ENCODE measurements at places on chromosomes 12 and 14.

DNA sequence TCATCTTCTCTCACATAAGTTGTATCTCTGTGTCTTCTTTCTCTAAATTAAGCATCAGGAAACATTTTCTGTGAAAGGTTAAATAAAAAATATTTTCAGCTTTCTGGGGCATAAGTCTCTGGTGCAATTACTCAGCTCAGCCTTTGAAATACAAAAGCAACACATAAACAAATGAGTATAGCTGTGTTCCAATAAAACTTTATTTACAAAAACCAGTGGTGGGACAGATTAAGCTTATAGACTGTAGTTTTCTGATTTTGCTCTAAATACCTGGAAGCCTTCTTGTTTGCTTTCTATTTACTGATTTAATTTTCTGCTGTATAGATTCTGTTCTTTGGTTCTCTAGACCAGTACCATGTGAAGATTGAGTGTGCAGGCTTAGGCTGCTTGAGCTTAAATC is 655.1 kb downstream of the VRK1 start:
- DNase-seq: no peak

DNA sequence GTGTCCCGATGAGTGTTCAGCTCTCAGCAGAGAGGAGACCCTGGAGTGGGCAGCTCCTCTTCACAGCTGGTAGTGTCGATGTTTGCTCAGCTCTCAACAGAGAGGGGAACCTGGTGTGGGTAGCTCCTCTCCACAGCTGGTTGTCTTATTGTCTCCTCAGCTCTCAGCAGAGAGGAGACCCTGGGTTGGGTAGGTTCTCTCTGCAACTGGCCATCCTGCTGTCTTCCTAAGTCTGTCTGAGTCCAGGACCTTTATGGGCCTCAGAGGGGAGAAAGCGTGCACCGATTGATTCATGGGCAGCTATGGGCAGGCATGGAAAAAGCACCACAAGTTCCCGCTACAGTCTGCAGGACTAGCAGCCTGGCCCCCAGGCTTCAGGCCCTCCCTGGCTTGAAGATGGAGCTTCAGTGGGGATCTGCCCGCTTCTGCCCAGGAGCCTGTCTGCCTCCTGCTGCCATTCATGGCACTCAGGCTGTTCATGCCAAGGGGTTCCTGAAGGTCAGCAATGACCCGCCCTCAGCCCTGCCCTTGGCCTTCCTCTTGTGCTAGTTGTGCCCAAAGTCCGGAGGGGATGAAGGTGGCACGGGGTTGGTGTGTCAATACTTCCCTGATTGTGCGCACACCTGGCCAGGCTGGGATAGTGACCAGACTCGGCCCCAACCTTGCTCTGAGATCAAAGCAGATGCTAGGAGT is 224.2 kb downstream of the KCNC2 start:
- no peak for DNase-seq

DNA sequence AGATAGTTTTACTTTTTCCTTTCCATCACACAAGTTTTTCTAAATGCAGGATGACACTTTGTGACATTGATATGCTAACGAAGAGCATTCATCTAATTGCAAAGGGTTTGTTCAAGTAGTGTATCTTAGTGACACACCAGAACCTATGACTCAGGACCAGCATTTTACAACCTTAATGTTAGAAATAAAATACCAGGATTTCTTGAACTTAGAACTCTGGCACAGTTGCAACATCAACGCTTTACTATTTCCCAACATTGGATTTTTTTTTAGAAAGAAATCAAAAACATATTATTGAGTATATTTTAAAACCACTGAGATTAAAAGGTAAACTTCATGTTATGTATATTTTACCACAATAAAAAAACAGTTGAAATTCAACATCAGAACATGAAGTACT is 17.9 kb upstream of the PLEKHG6 start:
- DNase-seq: no peak

- DNase-seq: no peak
Measured at GRCh38 chr12:113463746-113464451, 7.8 kb downstream of the LHX5 start.
